ENCODE measurements at places on chromosomes 7 and 10.

DNA sequence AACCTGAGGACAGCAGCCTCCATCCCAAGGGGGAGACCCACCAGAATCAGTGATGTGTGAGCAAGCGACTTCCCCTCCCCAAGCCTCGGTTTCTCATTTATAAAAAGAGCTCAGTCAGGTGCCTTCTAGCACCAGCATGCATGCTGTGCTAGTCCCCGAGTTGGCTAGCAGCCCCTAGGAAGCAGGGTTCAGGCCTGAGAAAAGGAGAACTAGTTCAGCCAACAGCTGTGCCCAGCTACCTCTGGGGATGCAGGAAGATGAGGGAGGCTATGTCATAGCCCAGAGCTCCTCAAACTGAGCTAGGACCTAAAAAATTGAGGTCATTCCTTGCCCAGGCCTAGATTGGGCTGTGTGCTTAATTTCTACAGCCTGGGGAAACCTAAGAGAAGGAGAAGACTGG lies 13.7 kb downstream of the DRGX start:
- no peak for DNase-seq

DNA sequence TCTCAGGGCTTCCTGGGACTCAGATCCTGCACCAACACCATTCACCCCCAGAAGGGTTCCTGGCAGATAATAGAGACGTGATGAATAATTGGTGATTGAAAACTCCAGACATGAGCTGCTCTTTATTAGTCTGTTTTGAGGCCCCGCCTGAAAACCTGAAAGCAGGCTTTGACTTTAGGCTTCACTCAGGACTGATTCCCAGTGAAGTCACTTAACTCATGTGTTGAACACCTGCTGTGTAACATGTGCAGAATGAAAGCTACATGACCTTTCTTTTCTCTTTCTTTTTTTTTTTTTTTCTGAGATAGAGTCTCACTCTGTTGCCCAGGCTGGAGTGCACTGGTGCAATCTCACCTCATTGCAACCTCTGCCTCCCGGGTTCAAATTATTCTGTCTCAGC lies 8.9 kb downstream of the SPACDR start:
- no peak for DNase-seq

DNA sequence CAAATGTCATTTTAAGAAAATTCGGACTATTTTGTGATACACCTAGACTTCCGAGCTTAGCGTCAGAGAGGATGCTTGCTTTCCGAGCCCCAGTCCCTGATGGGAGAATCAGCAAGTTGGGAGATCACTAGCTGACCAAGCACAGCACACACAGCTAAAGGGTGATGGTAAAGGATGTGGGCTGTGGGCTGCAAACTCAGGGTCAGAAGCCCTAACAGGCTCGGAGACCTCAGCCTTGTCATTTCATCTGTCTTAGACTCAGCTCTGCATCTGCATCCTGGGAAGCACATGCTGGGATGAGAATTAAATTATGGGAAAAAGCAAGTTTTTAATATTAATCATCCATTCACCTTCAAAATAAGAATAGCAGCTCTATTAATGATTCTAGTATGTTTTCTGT lies 3.3 kb downstream of the CUBN start:
- no peak for DNase-seq

GRCh38 chr7:79683185-79683890 lies 229.9 kb upstream of the MAGI2 start:
- no peak for DNase-seq

DNA sequence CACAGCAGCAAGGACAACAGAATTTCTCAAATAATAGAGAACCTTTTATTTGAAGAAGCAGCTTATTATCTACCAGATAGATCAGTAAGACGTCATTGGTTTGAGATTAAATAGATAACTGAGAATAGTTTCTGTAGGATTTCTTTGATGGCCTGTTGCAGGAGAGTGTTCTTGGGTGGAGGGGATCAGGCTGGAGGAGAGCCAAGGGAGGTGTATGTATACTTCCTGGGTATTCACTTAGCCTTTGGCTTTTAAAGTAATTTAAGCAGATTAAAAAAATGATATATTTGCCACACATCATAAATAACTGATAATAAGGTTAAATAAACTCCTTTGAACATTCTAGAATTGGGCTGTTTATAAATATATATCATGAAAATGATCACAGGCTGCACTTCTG lies 486.1 kb upstream of the IGFBP3 start:
- DNase-seq: no peak

DNA sequence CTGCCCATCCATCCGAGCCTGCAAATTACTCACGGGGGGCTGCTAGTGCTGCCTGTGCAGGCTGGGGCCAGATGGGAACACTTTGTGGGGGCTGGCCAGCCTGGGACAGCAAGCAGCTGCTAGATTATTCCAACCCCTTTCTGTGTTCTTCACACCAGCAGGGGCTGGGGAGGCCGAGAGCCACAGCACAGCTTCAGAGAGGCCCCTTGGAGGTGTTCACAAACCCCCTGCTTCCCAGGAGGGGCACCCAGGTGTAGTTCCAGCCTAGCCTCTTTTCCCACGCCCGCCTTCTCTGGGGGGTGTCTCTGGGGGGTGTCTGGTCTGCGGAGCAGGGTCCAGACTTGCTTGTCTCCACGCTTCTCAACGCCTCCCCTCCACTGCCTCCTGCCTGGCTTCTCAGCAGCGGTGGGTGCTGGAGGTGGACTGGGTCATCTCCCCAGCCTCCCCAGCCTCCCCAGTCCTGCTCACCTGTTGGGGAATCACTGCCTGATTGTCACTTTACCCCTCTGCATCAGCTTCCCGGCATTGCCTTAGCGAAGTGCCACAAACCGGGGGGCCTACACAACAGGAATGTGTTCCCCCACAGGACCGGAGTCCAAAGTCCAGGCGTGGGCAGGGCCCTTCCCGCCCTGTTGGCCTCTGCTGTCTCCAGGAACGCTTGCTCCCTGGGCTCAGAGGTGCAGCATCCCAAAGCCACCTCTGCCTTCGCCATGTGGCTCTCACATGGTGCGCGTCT lies 74.0 kb upstream of the EN2 start:
- DNase-seq: no peak

DNA sequence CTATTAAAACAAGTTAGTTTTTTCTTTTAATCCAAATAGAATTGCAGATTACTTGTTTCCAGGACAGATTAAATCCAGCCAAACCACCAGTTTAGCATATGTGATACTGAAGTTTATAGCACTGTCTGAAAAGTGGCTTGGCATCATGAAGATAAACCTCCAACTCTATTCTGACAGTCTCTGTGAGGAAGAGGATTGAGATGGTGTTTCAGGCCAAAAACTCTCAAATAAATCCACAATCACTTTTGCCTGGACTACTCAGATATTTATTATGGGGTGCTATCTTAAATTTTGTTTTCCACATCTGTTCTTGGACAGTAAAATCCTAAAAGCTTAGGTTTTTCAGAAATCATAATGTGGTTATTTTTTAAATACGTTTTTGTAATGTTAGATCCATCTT lies 161.7 kb upstream of the SEMA3C start:
- DNase-seq: no peak

DNA sequence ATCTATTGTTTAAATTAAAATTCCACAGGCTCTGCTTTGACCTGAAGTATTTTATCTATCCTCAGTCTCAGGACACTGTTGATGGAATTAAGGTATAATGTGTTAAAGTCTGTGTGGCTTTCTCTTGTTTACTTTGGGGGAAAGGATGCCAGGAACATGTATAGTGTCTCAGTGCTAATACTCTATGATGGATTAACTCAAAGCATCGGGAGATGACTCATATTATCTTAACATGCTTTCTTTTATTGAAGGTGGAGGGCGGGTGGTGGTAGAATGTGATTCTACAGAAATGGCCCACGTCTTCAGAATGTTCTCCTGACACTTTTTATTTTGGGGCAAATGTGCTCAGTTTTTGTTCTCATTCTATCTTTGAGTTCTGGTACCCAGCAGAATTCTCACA lies 189.0 kb downstream of the ANKRD30A start:
- DNase-seq: no peak

DNA sequence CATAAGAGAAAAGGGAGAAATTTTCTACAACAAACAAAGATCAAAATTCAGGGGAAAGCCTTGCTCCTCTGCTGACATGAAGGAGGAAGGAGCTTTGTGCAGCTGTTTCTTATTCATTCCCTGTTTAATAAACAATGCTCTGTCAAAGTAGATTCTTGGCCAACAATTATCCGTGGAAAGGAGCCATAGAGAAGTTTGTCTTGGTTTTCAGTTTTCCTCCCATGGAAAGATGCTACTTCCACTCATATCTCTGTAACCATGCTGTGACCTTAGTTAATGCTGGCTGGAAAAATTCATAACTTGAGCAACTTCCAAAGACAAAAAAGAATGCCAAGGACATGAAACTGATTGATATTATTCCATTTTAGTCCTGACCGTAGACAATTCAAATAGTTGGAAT lies 8.1 kb downstream of the DDC start:
- DNase-seq: no peak

DNA sequence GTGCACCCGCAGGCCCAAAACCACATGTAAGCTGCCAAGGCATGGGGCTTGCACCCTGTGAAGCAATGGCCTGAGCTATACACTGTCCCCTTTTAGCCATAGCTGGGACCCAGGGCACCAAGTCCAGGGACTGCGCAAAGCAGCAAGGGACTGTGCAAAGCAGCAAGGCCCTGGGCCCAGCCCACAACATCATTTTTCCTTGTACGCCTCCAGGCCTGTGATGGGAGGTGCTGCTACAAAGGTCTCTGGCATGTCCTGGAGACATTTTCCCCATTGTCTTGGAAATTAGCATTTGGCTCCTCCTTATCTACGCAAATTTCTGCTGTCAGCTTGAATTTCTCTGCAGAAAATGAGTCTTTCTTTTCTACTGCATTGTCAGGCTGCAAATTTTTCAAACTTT lies 24.8 kb downstream of the ARHGAP19 start:
- no peak for DNase-seq

GRCh38 chr7:98879198-98879978 lies 1.1 kb downstream of the TRRAP start:
- peak; percentile 60 for DNase-seq
